Fibroblast of lung (primary cell): ENCODE measurements at places on chromosomes 12 and 14.

- DNase-seq = peak; percentile 67
- H3K27me3 ChIP-seq = no peaks in the 10 kb centered on the region
- no peak overlapping the region for H3K4me3 ChIP-seq
- no peak overlapping the region for H3K27ac ChIP-seq
- H3K4me1 ChIP-seq = no peaks in the 10 kb centered on the region
These were observed 25.9 kb upstream of the WNK1 start for GRCh38 chr12:726281-727140.

GRCh38 chr12:49201595-49202295 lies 12.9 kb upstream of the TUBA1A start:
- peaks cover 21% of the 10 kb centered on the region for H3K4me1 ChIP-seq
- no peaks in the 10 kb centered on the region for H3K36me3 ChIP-seq
- peak; percentile 49 for DNase-seq
- no peaks in the 10 kb centered on the region for H3K27me3 ChIP-seq

DNA sequence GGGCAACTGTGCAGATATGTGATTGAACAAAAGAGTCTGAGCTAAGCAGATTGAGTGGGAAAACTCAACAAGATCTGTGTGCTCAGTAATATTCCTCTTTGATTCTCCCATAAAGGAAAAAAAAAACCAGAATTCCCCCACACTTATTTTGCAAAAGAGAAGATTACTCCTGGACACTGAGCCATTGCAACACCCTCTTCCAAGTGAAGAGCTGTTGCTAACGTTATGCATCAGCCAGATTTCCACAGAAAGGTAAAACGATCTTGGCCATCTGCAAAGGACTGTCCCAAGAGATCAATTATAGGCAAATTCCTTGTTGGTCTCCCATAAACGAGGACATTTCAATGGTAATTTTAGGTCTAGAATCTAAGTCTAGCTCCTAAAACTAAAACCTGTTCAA lies 587.7 kb downstream of the C12orf50 start:
- DNase-seq = no peak
- no peak overlapping the region for H3K4me3 ChIP-seq
- H3K27ac ChIP-seq = no peak overlapping the region

GRCh38 chr14:88130057-88130432 lies 125.1 kb downstream of the GPR65 start:
- H3K4me3 ChIP-seq = no peak overlapping the region
- no peaks in the 10 kb centered on the region for H3K36me3 ChIP-seq
- no peak overlapping the region for H3K27ac ChIP-seq
- no peak for DNase-seq
- H3K27me3 ChIP-seq = no peaks in the 10 kb centered on the region

GRCh38 chr14:92564344-92565039 lies 50.9 kb downstream of the RIN3 start:
- H3K27me3 ChIP-seq = no peaks in the 10 kb centered on the region
- DNase-seq = no peak
- peaks cover 2% of the 10 kb centered on the region for H3K36me3 ChIP-seq
- no peak overlapping the region for H3K27ac ChIP-seq
- no peak overlapping the region for H3K4me3 ChIP-seq

- no peaks in the 10 kb centered on the region for H3K36me3 ChIP-seq
- H3K27me3 ChIP-seq = no peaks in the 10 kb centered on the region
- H3K4me1 ChIP-seq = peaks cover 21% of the 10 kb centered on the region
- H3K4me3 ChIP-seq = no peak overlapping the region
- peak overlapping the region; percentile 78 for H3K27ac ChIP-seq
These were observed 11.9 kb downstream of the TMEM52B start for GRCh38 chr12:10190558-10191388.
